ENCODE measurements at places on chromosomes 1 and 21.

GRCh38 chr1:98325646-98326440 lies 335.7 kb upstream of the SNX7 start:
- no peak for ATAC-seq

- no peak for ATAC-seq
Observed at GRCh38 chr1:60277269-60277668, 203.7 kb upstream of the C1orf87 start.

GRCh38 chr1:204746838-204747442 lies 61.4 kb upstream of the LRRN2 start:
- ATAC-seq = peak; percentile 82

DNA sequence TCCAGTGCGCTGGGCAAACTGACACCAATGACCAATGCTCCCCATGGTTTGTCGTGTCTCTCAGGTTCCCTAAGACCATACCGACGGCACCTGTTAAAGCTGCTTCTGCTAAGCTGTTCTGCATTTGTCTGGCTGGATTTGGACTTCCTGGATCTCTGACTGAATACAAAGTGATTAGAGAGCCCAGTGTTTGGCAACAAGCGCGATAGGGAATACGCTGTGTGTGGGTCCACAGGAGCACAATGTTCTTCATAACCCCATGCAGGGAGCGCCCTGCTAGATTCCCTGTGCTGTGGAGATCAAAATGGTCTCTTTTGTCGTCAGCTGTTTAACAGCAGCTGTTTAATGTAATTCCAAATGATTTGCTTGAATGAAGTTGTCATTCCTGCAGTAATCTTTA lies 26.0 kb upstream of the ESRRG start:
- ATAC-seq = no peak

- no peak for ATAC-seq
Observed at GRCh38 chr21:43343095-43343991, 83.6 kb downstream of the SIK1 start.

DNA sequence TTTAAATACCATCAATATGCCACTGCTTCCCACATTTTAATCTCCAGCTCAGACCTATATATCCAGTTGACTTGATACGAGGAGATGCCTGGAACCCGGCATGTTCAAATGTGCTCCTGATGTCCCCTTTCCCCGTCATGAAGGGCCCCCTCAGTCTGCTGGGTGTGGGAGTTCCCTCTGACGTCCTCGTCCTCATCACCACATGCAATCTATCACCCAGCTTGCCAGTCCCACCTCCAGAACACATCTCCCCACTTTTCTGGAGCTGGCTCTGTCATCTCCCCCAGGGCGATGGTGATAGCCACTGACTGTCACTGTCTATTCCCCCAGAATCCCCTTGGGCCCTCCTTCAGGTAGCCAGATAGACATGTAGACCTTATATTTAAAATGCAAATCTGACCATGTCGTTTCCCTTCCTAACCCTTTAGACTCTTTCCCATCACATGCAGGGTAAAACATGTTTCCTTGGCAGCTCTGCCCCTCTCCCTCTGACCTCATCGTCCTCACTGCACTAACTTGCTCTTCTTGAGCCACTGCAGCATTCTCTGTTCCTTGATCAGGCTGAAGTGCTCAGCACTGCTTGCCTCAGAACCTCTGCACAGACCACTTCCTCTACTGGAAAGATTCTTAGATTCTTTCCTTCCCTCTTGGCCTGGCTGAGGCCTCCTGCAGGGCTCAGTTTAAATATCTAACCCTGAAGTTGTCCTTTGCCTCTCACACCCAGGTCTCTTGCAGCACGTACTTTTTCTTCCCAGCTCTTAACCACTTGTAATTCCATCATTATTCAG lies 7.4 kb downstream of the AZIN2 start:
- ATAC-seq = peak; percentile 87

DNA sequence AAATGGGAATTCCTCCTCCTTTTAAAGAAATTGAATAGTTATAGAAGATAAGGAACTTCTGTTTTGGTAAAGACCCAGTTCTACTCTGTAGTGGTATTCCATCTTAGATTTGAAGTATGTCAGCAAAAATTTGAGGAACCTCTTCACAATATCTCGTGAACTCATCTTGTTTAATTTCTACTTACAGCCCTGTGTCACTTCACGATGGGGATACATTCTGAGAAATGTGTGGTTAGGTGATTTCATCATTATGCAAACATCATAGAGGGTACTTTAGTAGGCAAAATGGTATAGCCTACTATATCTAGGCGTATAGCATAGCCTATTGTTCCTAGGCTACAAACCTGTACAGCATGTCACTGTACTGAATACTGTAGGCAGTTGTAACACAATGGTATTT lies 36.0 kb downstream of the ALG6 start:
- ATAC-seq = no peak

GRCh38 chr1:201916649-201917249 lies 28.1 kb downstream of the SHISA4 start:
- ATAC-seq = peak; percentile 49

- ATAC-seq = no peak
Observed at GRCh38 chr1:151479462-151479861, 20.2 kb upstream of the POGZ start.

- peak; percentile 70 for ATAC-seq
Observed at GRCh38 chr1:226569879-226570547, 21.4 kb downstream of the STUM start.

- no peak for ATAC-seq
Observed at GRCh38 chr1:20469406-20470076, 16.5 kb downstream of the CAMK2N1 start.

- ATAC-seq = peak; percentile 95
Observed at GRCh38 chr1:15918962-15919715, 56.8 kb downstream of the ZBTB17 start.
